Astrocyte of the spinal cord (primary cell): ENCODE measurements at places on chromosomes 1 and 21.

DNA sequence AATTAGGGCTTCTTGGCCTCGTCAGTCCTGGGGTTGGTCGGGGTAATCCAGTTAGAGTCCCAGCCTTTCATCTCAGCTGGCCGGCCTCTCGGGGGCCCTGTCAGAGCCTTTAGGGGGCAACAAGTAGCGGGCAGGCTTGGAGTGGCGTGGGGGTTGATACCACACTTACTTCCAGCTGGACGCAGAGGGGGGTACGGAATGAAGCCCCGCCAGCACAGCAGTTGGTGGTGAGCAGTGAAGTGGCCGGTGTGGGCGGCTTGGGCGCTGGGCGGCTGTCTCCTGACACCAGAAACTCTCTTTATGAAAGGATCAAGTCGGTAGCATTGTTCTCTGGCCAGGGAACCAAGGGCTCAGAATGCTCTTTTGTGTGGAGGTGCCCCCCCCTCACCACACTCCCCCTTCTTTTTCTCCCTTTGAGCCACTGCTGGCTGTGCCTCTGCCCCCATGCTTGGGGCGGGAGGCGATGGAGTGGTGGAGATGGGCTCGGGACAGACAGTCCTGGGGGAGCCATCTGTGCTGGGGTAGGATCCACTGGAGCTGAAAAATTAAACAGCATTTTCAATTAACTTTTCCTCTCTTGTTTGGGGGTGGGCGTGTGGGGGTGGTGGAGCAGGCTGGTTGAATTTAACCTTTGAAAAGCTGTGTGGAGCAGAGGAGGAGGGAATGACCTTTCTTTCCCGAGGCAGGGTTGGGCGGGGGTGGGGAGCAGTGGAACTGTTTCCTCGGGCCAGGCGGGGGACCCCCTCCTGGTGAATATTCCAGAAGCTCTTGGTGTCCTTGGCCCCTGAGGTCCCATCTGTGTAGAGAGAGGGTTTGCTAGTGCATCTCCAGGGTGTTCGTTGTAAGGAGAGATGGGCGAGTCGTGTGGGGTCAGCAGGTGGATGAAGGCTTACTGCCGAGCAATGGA is 102.7 kb downstream of the RNF220 start:
- DNase-seq, result no peak

DNA sequence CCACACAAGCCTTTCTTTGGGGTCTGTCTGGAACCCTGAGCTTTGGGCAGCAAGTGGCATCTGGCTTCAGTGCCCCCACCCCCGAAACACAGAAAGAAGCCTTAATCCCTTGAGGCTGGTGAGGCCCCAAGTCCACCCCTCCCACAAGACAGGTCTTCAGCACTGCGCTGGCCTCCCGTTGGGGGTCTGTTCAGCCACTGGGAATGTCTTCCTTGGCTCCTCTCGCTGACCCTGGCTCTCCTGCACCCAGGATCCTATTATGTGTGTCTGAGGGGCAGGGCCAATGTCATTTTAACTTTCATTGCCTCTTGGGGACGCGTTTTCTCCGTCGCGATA is 26.9 kb downstream of the ATP8B2 start:
- no peak for DNase-seq

DNA sequence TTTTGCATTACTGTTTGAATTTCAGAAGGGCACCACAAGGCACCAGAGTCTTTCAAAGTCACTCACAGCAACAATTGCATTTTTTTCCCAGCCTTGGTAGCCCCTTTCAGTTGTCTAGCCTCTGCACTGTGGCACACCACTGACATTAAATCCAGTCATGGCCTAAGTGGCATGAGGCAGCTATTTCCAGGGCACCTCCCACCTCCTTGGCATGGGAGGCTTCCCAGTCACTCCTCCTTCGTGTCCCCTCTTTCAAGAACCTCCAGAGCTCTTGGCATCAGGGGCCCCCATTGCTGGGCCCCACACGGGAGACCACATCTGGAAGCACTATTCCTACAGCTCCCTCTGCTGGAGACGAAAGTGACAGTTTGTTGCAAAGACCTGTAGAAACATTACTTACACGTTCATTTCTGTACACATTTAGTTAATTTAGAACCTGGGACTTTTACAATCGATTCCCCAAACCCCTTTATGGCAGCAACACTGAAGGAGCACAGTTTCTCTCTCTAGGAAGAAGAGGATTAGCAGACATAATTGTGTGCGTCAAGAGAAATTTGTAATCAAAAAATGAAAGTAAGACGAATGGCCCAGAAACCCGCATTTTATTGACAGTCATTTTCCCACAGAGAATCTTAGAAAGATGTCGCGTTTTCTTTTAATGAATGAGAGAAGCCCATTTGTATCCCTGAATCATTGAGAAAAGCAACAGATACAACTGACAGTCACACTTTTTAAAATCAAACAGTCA is 5.7 kb upstream of the CHD5 start:
- DNase-seq, result peak; percentile 32

DNA sequence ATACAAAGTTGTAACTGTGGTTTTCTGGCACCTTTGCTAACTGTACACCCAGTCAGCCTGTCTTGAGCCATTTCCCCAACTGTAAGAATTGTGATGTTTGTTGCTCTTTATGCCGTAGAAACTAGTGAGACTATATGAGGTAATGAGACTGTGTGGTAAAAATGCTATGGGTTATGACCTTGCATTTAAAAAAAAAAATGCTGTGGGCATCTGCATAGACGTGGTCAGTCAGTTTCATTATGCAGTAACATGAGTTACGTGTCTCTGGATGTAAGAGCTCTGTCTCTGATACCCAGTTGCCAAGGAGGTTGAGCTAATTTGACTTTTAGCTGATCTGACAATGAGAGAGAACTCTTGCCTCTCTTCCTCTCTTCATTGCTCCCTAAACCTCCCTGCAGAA is 80.6 kb upstream of the LAMC2 start:
- peak; percentile 73 for DNase-seq

DNA sequence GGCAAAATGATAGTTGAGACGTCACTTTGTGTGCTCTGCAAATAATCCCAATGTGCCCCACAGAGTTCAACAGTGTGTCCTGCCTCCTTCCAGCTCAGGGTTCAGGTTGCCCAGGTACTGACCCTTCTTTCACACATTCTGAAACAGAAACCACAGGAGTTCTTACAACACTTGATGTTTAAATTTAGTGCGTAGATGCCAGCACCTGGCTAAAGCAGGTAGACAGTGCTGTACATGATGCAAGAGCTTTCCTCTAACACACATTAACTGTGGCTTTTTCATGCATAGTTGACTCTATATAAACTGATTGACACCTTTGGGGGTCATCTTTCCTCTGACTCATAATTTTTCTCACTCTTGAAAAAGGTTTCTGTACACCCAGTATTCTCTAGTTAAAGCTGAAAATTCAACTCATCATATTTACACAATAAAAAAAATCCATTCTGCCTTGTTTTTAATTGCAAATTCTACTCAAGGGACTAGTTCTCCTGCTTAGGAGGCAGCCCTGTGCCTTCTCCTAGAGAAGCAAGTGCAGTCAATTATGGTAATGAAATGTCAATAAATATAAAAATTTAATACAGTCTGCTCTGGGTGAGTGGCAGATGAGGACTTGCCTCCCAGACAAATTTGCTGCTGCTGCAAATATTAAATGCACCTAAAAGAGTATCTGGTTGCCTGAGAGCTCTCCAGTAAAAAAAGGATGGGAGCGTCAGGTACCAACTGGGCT is 91.4 kb downstream of the NR5A2 start:
- no peak for DNase-seq

GRCh38 chr1:181044449-181044966 is 10.7 kb downstream of the MR1 start:
- no peak for DNase-seq

DNA sequence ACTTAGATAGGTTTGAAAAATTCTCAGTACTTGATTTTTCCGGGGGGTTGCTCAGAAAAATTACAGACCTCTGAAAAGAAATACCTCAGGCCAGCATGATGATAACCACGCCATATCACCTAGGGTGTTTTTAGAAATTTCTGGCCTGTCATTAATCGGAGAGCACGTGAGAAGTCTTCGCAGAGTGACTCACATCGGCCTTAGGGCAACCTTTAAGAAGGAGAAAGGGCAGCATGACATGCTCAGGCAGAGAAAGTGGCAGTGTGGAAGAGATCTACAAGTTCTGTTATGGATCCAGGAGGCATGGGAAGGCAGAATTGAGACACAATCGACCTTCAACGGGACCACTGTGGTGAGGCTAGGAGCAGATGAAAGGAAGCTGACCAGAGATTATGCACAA is 506.3 kb downstream of the LMO4 start:
- no peak for DNase-seq
